ENCODE measurements at places on chromosomes 6 and 20. TPM values are rescaled to one million over a fixed set of nuclear protein-coding genes. Genes with fewer than 3 reads are reported as not detected.

GRCh38 chr6:170087941-170088581, 202.8 kb downstream of the DLL1 start:
- DNase-seq, result no peak

DNA sequence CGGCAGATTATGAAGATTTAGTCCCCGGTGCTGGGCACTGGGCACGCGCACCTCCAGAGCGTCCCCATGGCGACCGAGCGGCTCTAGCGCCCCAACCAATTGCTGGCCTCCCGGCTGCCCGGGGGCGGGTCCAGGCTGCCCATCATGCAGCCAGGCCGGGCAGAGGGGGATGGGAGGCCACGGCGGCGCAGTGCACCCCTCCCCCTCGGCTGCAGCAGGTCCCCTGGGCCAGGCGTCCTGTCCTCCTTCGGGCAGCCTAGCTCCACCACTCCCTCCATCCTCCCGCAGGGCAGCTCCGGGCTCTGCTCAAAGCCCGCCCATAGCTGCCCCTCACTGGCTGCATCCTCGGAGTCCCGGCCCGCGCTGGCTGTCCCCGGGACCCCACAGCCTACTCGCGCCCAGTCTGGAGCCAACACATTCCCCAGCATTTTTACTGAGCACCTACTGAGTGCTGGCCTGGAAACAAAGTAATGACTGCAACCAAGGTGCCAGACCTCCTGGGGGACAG, 99.4 kb downstream of the ASXL1 start:
- peak; percentile 50 for DNase-seq

DNA sequence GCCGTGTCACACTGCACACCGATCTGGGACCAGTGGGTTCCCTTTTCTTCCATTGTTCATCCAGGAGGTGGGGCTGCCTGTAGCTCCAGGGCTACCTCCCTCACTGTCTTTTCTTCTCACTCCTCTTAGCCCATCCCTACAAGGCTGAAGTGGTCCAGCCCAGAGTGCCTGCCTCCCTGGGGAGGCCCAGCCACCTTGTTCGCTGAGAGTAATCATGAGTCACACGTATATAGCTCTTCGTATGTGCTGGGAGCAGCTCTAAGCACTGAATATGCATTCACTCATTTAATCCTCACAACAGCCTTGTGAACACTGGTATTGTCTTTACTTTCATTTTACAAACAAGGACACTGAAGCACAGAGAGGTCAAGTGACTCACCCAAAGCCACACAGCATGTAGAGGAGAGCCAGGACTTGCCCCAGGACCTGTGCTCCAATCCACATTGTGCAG, 14.7 kb upstream of the CCDC167 start:
- no peak for DNase-seq

DNA sequence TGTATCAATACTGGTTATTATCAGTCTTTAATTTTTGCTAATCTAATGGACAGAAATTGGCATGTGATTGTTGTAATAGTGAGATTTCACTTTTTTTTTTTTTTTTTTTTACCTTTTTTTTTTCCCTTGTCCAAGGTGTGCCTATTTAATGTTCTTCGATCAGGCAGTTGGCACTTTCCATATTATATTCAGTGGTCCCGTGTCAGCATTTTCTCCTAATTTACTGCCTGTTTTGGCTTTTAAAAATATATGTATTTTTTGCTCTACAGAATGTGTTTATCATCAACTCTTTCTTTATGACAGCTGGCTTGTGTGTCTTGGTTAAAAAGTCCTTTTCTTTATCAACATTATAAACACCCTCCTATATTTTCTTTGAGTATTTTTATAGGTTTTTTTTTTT, 39.4 kb downstream of the CDYL start:
- no peak for DNase-seq

GRCh38 chr6:17497535-17498095, 102.5 kb upstream of the FAM8A1 start:
- DNase-seq, result no peak

DNA sequence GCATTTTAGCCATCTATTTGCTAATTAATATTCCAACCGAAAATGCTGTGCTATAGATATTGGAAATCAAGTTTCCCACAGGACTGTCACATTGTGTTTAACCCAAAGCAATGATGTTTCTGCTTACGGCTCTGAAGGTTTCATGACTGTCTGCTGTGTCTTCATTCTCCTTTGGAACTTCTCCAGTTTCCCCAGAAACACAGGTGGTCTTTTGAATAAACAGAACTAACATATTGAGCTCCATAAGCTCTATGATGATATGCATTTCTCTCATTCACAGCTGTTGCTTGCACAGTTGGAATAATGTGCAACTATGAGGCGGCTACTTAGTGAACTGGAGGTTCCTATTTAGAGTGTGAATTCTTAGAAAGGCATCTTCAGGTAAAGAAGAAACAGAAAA, 266.0 kb upstream of the ID4 start:
- DNase-seq, result no peak

DNA sequence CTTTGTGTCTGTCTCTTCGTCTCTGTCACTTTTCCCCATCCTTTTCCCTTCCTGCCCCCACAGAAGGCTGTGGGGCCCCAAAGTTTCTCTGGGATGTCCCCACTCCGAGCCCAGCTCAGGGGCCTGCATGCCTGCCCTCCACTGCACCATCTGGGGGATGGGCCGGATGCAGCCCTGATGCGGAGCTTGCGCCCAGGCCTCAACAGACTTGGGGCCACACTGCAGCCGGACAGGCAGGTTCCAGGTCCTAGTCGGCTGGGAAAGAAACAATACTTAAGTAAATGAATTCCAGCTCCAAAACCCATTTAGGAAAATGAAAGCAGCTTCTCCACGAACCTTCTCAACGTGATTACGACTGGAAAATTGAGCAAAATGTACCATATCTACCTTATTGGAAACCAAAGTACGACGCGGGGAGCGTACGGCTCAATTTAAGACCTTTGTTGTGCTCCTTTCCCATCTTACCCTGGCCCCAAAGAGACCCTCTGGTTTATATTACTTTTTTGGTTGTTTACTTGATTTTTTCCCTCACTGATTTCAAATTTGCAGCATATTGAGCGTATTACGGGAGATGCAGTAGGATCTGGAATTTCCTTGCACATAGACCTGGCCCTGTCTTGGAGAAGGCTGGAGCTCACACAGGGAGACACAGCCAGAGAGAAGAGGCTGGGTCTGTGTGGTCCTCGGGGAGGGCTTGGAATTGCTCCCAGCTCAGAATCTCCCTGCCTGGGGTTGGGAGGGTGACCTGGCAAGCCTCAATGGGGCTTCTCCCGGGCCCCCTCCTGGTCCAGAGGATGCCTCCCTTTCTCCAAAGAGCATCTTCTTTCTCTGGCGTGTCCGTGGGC, 8.0 kb downstream of the FOXC1 start:
- no peak for DNase-seq

GRCh38 chr6:12151433-12151820, 138.7 kb upstream of the EDN1 start:
- no peak for DNase-seq

- no peak for DNase-seq
Observed at GRCh38 chr6:20159781-20160540, 52.3 kb downstream of the MBOAT1 start.

- no peak for DNase-seq
Observed at GRCh38 chr6:46013639-46014038, 2.0 kb downstream of the CLIC5 start.

DNA sequence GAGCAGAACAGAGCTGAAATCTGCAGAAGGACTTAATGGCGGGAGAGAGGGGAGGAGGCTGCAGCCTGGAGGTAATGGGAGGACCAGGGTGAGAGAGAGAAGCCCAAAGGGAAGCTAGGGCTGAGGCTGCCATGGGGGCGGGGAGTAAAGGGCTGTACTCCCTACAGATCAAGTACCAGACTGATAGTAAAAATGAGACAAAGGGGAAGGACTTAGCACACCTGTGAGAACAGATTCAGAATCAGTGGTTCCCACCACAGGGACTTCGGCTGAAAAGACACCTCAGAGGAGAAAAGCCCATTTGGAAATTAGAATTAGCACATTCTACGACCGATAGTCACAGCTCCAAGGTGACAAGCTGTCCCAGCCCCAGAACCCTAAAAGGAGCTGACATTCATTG, 6.4 kb upstream of the TBXT start:
- no peak for DNase-seq

GRCh38 chr6:55130806-55131324, 43.5 kb upstream of the HCRTR2 start:
- no peak for DNase-seq

Gene OR12D3
- not detected for polyA plus RNA-seq

Gene BPIFA2
- polyA plus RNA-seq, result not detected

Gene SOBP
- 5.2 TPM for polyA plus RNA-seq

Gene RAB32
- 10.5 TPM for polyA plus RNA-seq

Gene ARHGAP18
- 2.2 TPM for polyA plus RNA-seq

Measured in heart right ventricle (tissue), 16 donors.